ENCODE measurements at places on chromosomes 7 and 10.

DNA sequence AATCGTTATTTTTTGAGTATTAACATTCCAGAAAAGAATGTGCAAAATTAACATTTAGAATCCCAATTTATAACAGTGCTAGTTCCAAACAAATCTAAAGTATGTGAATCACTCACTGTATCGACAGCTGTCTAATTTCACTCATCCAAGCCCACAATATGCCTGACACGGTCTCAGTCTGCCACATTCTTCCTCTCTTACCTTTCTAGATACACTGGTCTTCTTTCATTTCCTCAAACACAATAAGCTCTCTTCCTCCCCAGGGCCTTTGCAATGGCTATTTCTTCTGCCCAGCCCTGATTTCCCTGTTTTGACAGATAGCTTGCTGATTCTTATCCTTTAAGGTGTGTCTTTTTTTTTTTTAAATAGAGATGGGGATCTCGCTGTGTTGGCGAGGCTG is 48.8 kb downstream of the UBE2H start:
- no peak for DNase-seq

- DNase-seq, result no peak
Observed at GRCh38 chr7:140297192-140297591, 101.1 kb downstream of the SLC37A3 start.

DNA sequence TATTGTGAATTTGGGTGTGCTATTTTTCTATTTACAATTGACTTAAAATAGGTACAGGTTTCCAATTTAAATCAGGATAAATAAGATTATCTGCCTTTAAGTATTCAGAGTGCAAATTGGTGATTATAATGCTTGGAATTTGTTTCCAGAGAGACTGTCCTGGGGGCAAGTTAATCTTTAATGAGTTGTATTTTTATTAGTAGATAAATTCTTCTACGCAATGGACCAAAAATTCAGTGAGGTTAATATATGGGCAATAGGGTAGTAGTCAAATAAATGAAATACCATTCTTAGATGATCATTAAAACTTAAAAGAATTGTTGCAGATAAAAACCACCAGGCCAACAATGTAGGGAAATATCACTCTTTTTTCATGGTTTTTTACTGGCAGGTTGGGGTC is 3.4 kb downstream of the BICC1 start:
- DNase-seq, result no peak

- no peak for DNase-seq
Observed at GRCh38 chr7:78510580-78511188, 712.1 kb downstream of the PHTF2 start.

- DNase-seq, result no peak
Observed at GRCh38 chr7:133152875-133153274, 71.0 kb upstream of the CHCHD3 start.

Measured in activated CD4-positive, alpha-beta T cell treated with anti-CD3 and anti-CD28 coated beads, Interleukin-2, amount 50 U/mL, for 24 hours (primary cell).